Fibroblast of upper back skin (primary cell): ENCODE measurements at places on chromosomes 4 and X.

DNA sequence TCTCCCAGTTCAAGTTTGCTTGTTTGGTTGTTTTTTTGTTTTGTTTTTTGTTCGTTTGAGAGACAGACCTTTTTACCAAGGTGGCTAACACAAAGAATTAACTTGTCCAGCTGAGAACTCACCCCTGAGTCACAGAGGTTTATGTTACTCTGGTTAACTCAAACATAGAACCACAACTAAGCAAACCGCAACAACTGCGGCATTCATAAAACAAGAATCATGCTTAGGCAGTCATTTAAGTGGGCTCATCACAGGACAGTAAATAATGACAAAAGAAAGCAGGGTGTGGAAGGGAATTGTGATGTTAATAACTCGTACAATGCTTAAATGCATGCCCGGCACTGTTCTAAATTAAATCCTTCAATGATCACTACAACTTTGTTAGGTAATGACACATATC is 24.7 kb upstream of the IL13RA1 start:
- no peak for DNase-seq

GRCh38 chr4:159778298-159778697 is 675.4 kb downstream of the RAPGEF2 start:
- no peak for DNase-seq

- peak; percentile 68 for DNase-seq
These were observed 102.7 kb downstream of the SLC4A4 start for GRCh38 chr4:71441186-71442169.

DNA sequence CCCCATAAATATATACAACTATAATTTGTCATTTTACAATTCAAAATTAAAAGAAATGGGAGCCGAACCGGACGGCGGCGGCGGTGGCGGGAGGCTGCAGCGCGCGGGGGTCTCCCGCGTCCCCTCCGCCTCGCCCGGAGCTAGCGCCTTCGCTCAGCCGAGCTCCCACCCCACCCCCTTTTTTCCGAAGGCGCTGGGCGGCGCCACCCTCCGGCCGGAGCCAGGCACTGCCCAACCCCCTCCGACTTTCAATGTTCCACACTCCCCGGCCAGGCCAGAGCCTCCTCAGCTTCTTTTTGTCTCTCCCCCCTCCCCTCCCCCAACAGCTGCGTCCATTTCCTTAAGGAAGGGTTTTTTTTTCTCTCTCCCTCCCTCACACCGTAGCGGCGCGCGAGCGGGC is 214.1 kb upstream of the GEMIN8 start:
- no peak for DNase-seq

DNA sequence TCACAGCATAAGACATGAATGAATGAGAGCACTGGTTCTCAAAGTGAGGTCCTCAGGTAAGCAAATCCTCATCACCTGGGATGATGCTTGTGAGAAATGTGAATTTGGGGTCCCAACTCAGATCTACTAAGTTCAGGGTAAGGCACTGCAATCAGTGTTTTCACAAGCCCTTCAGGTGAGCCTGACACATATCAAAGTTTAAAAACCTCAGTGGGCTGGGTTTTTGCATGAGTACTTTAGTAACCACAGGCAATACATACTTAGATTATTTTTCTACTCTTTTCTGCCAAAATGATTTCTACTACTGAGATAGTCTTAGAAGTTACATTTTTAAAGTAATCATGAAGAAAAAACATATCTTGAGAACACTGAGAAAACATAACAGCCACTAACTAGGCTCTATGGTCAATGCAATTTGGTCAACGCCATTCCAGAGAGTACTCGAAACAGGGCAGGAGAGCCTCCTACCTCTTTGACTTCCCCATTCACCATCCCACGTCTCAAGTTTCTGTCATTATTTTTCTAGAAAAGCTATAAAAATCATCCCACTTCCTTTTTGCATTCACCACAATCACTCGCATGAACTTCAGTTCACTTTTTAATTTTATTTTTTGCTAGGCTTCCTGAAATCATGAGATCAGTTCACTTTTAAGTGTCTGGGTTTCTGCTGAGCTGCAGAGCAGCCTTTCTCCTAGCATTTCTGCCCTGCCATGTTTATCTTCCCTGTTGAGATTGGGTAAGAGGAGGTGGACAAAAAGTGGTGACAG is 73.8 kb downstream of the MFAP3L start:
- no peak for DNase-seq

DNA sequence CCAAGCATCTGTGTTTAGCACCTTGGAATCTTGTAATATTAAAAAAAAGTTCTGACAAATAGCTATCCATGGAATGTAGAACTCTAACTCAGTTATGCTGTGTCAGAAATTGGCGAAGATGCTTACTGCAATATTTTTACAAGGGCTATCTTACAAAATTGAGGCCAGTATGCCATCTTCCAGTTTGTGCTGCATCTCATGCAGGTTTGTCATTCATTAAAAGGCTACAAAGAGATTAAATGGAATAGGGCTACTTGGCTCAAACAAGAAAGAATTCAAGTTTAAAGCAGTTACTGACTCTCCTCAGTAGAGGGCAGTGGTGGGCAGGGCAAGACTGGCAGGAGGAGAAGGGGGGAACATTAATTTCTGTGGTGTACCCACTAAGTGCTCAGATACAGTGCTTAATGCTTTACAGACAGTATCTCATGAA is 66.5 kb downstream of the SHROOM4 start:
- DNase-seq = peak; percentile 67

GRCh38 chr4:17884063-17884462 is 73.3 kb downstream of the NCAPG start:
- peak; percentile 16 for DNase-seq

- DNase-seq = no peak
These were observed 17.6 kb upstream of the CXCL5 start for GRCh38 chr4:74016068-74016467.

GRCh38 chr4:46648088-46648744 is 258.3 kb upstream of the GABRA2 start:
- no peak for DNase-seq

- DNase-seq = peak; percentile 77
These were observed 17.0 kb downstream of the GPAT3 start for GRCh38 chr4:83552924-83553323.

GRCh38 chr4:72432282-72432681 is 136.7 kb downstream of the ADAMTS3 start:
- no peak for DNase-seq

DNA sequence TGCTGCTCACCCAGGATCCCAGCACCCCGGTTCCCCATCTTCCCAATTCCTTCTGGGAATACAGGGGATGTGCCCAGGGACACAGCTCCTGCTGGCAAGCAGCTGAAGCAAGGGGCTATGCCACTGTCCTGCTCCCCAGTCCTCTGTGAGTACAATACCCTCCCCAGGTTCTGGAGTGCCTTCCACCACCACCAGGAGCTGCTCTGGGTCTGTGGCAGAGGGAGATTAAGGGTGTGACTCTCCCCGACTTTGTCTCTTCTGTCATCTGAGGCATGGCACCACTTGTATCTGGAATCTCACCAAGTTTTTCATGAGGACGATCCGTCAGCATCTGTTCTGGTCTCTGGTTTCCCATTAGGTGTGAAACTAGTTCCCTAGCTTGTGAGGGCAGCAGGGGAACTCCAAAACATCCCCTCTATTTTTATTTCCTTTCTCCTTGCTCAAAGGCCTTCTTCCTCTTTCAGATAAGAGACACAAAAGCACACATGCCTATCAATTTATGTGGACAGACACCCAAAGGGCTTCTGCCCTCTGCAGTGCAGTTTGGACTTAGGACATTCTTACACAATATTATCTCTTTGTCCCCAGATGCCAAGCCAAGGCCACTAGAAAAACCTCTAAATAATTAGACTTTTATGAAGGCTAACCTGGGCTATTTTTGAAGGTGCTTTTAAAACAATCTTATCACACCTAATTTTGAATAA is 26.8 kb downstream of the MGST2 start:
- DNase-seq = no peak

GRCh38 chrX:38271154-38271716 is 50.6 kb upstream of the SRPX start:
- DNase-seq = no peak
